NCI-H748 treated with DMSO at 0.1 percent for 48 hours (cell line): ENCODE measurements at places on chromosomes 1 and 21.

- DNase-seq = no peak
These were observed 26.6 kb downstream of the NIBAN1 start for GRCh38 chr1:184947497-184948256.

DNA sequence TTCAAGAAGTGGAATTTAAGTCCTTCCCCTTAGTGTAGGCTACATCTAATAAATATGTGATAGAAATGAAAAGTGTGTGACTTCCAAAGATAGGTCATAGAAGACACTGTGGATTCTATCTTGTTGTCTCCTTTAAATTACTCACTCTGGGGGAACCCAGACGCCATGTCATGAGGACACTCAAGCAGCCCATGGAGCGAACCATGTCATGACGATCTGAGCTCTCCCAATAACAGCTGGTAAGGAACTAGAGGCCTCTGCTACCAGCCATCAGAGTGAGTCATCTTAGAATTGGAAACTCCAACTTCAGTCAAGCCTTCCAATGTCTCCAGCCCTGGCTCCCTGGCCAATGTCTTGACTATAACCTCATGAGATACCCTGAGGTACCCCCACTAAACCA is 6.3 kb downstream of the COA7 start:
- no peak for DNase-seq

GRCh38 chr1:116763116-116763786 is 9.0 kb downstream of the CD2 start:
- DNase-seq = no peak

- no peak for DNase-seq
These were observed 46.6 kb downstream of the DISP3 start for GRCh38 chr1:11525516-11525915.
